ENCODE measurements at places on chromosomes 4 and X.

DNA sequence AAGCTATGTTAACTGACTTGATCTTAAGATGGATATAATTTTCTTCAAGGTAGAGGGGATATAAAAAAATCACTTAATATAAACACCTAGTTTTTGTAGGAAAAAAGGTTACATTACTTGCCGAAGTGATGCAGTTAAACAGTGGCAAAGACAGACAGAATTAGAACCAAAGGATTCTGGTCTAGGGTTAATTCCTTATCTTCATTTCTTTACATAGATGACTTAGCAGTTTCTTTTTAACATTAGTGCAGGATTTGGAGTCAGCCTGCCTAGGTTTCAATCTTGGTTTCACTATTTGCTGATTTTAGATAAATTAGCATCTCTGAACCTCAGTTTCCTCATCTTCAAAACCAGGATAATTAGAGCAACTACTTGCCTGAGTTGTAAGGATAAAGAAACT lies 14.3 kb downstream of the ZAR1 start:
- DNase-seq, result no peak

DNA sequence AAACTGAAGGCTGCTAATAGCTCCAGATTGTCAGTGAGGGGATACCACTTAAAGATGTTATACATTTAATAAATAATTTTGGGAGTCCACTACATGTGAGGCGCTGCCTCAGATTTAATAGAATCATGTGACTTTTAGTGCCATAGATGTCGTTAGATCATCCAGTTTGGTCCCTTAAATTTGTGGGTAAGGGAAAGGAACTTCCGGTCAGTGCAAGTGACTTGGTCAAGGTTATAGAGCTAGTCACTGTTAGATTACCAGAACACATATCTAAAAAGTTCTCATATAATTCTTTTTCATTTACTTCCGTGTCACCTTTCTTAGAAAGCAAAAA lies 529 bp upstream of the UBA6 start:
- DNase-seq, result no peak

- DNase-seq, result no peak
Observed at GRCh38 chr4:70849291-70849690, 9.6 kb upstream of the GRSF1 start.

DNA sequence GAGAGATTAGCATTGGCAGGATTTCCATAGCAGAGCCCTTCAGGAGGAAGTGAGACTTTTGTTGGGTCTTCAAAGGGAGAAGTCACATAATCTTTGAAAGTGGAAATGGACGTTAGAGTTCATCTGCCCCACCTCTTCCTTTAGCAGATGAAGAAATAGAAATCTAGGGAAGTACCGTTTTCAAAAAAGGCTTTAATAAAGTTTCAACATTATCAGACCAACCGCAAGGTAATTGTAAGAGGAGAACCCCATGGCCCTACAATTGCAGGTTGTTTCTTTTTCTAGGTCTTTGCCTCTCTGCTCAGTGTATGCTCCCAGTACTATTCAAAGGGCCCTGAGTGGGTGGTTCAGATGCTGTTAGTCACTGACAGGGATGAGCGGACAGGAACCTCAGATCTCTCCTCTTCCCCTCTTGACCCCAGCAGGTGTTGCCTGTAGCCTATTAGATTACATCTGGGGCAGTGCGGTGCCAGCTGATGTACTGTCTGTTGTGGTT lies 48.6 kb upstream of the AP1S2 start:
- no peak for DNase-seq

- no peak for DNase-seq
Observed at GRCh38 chr4:185559915-185560281, 24.6 kb upstream of the PDLIM3 start.

DNA sequence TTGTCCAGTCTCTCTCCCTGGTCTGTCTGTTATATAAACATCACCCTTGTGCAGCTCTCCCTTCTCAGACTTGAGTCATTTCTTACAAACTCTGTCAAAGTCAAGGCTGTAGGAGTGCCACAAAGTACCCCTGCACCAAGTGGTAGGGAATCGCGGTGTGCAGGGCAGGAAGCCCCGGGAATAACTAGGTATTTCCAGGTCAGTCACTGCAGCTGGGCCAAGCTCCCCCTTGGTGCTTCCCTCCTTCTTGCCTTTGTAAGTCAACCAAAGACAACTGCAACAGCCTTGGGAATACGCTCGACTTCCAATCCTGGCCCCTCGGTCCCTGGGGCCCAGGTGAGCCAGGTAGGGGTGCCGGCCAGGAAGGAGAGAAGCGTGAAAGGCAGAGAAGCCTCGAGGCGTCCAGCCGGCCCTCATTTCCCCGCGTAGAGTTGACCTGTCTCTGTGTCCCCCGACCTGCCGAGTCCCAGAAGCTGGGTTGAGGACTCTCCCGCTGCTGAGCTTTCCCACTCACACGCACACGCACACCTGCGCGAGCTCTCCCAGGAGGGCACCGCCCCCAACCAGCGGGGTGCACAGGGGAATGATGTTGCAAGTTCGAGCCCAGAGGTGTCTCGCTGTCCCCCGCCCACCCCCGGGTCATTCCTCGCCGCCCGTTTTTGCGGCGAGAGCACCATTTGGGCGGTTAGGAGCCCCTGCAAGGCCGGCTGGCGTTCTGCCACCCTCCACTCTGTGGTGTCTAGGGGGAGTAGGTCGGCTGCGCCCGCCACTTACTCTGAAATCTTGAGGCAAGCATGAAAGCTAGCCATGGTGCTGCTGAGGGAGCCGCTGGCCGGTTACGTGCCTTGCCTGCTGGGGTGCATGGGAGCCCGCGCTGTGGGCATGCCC lies 22.8 kb upstream of the KIAA1210 start:
- DNase-seq, result no peak

- no peak for DNase-seq
Observed at GRCh38 chr4:106585915-106586349, 217.4 kb upstream of the GIMD1 start.

DNA sequence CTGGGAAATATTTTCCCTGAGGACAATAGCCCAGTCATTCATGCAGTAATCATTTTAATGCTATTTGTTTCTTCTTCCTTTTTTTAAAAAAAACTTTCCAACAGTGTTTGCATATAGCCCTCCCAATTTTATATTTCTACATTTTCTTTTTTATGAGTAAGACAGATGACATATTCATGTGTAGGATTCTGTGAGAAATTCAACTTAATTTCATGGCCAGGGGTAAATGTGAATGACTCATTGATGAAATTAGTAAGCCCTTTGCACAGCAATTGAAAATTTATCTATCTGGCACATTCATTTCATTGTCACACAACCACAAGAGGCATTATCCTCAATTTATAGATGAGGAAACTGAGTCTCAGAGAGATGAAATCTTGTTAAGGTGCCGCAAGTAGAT lies 13.7 kb upstream of the SMIM20 start:
- DNase-seq, result no peak

DNA sequence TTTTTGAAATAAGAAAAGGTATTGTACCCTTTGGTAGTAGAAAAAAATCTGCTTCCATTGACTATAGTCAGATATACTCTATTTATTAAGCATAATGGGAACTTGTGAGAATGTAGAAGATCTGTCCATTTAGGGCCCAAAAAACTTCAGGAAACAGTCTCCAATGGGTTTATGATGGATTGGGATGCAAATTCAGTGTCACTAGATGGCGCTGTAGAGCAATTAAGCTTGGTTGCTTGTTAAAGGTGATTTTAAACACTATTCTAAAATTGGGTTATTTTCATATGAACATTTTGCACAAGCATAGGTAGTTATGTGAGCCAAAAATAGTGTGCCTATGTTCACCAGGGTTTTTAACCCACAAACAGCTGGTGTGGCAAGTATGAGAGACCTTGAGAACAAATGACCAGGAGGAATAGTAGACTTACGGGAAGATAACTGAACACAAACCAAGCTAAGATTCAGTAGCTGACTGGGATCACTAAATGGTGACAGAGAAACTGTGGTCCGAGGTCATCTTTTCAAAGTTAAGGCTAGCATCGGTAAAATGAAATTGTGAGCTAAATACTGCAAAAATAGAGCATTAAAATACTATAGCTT lies 80.3 kb upstream of the LSM6 start:
- no peak for DNase-seq

DNA sequence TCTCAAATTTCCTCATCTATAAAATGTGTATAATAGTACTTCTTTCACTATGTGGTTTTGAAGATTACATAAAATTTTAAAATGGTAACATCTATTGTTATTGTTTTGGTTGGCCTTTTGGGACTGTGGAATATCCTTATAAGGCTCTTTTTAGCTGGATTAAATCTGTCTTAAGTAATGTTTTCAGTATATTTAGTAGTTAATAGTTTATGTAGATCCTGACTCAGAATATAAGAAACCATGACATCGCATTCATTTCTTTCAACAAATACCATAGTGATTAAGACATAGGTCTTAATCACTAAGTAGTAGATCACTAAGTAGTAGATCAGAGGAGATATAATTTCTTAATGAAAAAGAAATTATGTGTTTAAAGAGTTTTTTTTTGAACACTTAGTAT lies 48.5 kb downstream of the MRPL1 start:
- DNase-seq, result no peak

GRCh38 chrX:38989076-38989475 lies 187.8 kb downstream of the MID1IP1 start:
- DNase-seq, result no peak

DNA sequence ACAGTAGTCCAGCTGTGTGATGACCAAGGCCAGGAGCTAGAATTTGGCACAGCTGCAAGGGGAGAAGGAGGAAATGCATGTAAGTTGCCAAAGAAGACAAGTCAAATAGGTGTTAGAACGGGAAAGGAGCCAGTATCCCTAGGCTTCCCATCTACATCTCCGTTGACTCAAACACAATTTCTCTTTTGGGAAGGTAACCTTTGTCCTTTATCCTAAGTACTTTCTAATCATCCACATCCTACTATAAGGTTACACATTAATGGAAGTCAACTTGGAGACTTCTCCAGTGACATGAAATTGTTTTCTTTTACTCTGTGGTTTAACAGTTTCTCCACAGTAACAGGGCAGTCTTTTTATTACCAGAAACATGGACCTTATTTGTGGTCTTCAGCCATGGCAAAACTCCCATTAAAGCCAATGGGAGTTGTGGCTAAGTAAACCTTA lies 620.0 kb downstream of the ANKRD50 start:
- no peak for DNase-seq

- no peak for DNase-seq
Observed at GRCh38 chrX:134695999-134696398, 37.7 kb upstream of the PLAC1 start.
